ENCODE measurements at places on chromosomes 3 and 15. TPM values are rescaled to one million over a fixed set of nuclear protein-coding genes. Genes with fewer than 3 reads are reported as not detected.

DNA sequence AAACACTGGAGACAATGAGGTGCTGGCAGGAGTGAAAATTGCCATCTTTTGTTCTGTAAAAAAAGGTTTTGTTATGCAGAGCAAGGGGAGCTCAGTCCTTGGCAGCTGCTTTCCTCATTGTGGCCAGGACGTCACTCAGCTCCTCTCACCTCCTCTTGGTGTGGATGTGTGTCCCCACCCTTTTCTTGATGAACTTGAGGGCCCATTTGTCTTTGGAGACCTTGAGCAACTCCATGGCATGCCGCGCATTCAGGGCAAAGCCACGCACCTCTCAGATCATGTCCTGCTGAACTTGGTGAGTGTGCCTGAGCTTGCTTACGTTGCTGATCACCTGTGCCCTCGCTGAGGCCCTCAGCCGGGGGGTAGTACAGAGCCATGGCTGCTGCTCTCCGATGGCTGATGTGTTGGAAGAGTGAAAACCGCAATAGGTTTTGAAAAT is 24.5 kb upstream of the BDH1 start:
- no peak for DNase-seq
- peaks cover 1% of the 10 kb centered on the region for H3K27me3 ChIP-seq
- H3K36me3 ChIP-seq: no peaks in the 10 kb centered on the region
- H3K27ac ChIP-seq: no peak overlapping the region
- no peak overlapping the region for H3K4me3 ChIP-seq

RSL24D1 gene
- 82.1 TPM for total RNA-seq

- peaks cover 30% of the 10 kb centered on the region for H3K4me1 ChIP-seq
- H3K27ac ChIP-seq: no peak overlapping the region
- no peaks in the 10 kb centered on the region for H3K36me3 ChIP-seq
- DNase-seq: no peak
- no peak overlapping the region for H3K4me3 ChIP-seq
- no peaks in the 10 kb centered on the region for H3K27me3 ChIP-seq
Observed at GRCh38 chr3:159807137-159808040, 181.2 kb upstream of the IL12A start.

DNA sequence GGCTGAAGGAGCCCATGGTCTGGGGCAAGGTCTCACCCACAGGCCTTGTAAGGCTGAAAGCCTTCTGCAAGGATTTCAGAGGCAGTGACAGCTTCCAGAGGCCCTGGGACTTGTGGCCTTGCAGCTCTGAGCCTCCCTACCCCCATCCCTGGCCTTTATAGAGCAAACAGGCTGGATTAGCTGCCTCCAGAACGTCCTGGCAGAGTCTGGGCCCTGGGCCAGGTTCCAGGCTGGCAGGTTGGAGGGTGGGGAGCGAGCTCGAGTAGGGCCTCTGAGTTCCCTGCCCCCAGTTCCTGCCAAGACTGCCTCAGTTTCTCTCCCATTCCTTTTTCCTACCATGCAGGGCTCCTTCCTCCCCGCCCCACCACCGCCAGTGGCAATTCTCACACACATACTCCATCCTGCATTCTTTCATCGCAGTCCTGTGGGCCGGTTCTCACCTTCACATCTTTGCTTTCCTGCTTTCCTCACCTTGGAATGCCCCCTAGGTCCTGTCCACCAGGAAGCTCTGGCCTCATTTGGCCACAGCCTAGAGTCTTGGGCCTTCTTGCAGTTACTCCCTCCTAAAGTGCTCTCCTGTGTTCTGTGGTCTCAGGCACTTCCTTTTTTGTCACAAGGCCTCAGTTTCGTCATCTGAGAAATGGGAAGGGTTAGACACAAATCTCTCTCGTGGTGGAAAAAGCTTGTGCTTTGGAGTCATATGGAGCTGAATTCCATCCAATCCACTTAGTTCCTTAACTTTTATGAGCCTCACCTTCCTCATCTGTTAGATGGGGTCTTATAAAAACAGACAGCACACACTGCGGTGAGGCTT is 2.7 kb downstream of the LMAN1L start:
- no peak overlapping the region for H3K27ac ChIP-seq
- no peaks in the 10 kb centered on the region for H3K27me3 ChIP-seq
- H3K36me3 ChIP-seq: peaks cover 16% of the 10 kb centered on the region
- H3K4me3 ChIP-seq: no peak overlapping the region

GRCh38 chr15:50260969-50261496 is 4.5 kb downstream of the HDC start:
- no peak overlapping the region for H3K4me3 ChIP-seq
- H3K27ac ChIP-seq: no peak overlapping the region
- DNase-seq: no peak
- H3K4me1 ChIP-seq: peaks cover 18% of the 10 kb centered on the region

- no peak for DNase-seq
- H3K4me1 ChIP-seq: peaks cover 8% of the 10 kb centered on the region
- H3K36me3 ChIP-seq: peaks cover 26% of the 10 kb centered on the region
- H3K4me3 ChIP-seq: peak overlapping the region; percentile 79
- H3K27ac ChIP-seq: peak overlapping the region; percentile 99
Observed at GRCh38 chr15:67840749-67841512, 1.1 kb upstream of the RNU6-1 start.

DNA sequence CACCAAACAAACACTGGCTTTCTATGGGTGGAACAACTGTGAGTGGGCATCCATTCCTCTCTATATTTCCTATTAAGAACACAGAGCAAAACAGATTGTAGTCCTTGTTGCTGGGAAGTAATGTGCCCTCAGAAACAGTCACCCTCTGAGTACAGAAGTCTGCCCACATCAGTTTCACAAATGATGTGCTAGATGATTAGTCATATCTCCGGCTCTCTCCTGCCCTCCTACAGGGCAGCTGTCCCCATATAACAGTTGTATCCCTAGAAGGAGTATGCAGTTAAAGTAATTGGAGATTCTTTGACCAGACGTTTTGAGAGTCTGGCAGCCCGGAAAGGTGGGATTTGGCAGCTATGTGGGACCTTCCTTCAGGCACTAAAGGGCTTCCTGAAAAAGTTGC is 159.9 kb downstream of the APBA2 start:
- no peak overlapping the region for H3K27ac ChIP-seq
- no peak overlapping the region for H3K4me3 ChIP-seq
- no peaks in the 10 kb centered on the region for H3K36me3 ChIP-seq
- no peaks in the 10 kb centered on the region for H3K27me3 ChIP-seq
- no peaks in the 10 kb centered on the region for H3K4me1 ChIP-seq
- DNase-seq: no peak

FBLN2 gene
- not detected for total RNA-seq

- DNase-seq: no peak
- H3K27me3 ChIP-seq: no peaks in the 10 kb centered on the region
- no peaks in the 10 kb centered on the region for H3K4me1 ChIP-seq
- H3K4me3 ChIP-seq: no peak overlapping the region
- no peak overlapping the region for H3K27ac ChIP-seq
Observed at GRCh38 chr15:34341381-34342212, 1.3 kb downstream of the NOP10 start.

PDZRN3 gene
- total RNA-seq: not detected

GRCh38 chr3:58639001-58639400 is 27.6 kb downstream of the FAM3D start:
- H3K4me3 ChIP-seq: no peak overlapping the region
- DNase-seq: no peak
- H3K27me3 ChIP-seq: peaks cover 15% of the 10 kb centered on the region
- H3K27ac ChIP-seq: no peak overlapping the region
- H3K4me1 ChIP-seq: peaks cover 7% of the 10 kb centered on the region

DNA sequence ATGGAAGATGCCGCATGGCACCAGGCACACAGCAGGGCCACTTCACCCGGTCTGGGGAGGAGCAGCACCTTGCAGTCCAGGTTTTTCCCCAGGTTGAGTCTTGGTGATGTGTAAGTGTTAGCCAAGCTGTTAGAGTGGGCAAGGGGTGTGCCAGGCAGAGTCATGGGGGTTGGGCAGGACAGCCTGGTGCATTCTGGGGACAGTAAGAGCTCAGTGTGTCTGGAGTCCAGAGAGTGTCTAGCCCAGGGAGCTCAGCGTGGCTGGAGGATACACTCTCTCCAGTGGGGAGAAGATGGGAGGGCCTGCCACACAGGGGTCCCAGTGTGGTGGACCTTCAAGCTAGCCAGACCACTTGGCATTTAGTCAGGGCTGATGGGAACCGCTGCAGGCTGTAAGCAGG is 87.4 kb downstream of the AAGAB start:
- no peak for DNase-seq
- peaks cover 20% of the 10 kb centered on the region for H3K4me1 ChIP-seq
- no peaks in the 10 kb centered on the region for H3K27me3 ChIP-seq
- H3K36me3 ChIP-seq: peaks cover 76% of the 10 kb centered on the region
- no peak overlapping the region for H3K4me3 ChIP-seq
